Amniotic stem cell (primary cell): ENCODE measurements at places on chromosomes 16 and 17.

DNA sequence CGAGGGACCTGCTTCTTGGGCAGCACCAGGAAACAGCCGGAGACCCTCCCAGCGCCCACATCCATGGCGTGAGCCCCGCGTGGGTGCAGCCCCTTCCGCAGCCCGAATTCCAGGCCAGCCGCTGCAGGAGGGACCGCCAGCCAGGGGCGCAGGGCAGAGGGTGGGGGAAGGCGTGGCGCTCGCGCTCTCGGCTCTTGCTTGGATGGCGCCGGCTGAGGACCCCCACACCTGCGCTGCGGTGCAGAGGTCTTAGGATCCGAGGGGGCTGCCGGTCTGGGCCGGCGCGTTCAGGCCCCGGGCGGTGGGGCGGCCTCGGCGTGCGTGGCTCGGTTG lies 28.8 kb downstream of the ACTG1 start:
- DNase-seq = no peak

DNA sequence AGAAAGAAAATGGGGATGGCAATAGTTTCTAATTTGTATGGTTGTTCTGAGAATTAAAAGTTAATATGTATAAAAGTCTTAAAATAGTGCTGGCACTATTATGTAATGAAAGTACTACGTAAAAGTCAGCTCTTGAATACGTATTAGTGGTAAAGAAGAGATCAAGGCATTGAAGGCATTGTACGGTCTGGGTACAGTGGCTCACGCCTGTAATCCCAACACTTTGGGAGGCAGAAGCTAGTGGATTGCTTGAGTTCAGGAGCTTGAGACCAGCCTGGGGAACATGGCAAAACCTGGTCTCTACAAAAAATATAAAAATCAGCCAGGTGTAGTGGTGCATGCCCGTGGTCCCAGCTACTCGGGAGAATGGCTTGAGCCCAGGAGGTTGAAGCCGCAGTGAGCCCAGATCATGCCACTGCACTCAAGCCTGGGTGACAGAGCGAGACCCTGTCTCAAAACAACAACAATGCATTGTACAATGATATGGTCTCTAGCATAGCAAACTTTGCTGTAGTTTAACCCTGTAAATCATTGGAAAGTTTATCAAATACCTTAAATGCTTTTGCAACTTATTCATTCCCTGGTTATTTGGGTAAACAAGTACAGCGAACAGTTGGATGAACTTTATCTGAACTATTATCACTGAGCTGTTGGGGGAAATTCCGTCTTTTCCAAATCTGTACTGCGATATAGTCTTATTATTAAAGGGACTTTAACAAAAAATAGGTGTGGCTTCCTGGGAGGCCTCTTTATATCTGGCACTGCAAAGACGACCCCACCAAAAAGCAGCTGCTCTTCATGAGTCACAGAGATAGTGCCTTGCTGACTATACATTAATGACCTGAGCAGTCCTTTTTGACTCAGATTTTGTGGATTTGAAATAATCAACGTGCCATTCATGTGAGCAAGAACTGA lies 73.6 kb downstream of the GPRC5B start:
- DNase-seq = no peak

- DNase-seq = no peak
Measured at GRCh38 chr17:58626905-58627304, 64.9 kb downstream of the TEX14 start.

- DNase-seq = no peak
Measured at GRCh38 chr17:49603720-49604119, 28.0 kb downstream of the NXPH3 start.

- DNase-seq = no peak
Measured at GRCh38 chr16:56869513-56870275, 4.7 kb downstream of the SLC12A3 start.

GRCh38 chr17:49880291-49881053 lies 32.6 kb upstream of the TAC4 start:
- DNase-seq = peak; percentile 13

DNA sequence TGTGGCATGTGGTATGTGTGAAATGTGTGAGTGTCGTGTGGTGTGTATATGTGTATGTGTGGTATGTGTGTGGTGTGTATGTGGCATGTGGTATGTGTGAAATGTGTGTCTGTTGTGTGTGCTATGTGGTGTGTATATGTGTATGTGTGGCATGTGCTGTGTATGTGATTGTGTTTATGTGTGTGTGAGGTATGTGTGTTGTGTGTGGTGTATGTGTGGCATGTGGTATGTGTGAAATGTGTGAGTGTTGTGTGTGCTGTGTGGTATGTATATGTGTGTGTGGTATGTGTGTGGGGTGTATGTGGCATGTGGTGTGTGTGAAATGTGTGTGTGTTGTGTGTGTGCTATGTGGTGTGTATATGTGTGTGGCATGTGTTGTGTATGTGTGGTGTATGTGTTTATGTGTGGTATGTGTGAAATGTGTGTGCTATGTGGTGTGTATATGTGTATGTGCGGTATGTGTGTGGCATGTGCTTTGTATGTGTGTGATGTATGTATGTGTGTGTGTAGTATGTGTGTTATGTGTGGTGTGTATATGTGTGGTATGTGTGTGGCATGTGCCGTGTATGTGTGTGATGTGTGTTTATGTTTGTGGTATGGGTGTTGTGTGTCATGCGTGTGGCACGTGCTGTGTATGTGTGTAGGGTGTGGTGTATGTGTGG lies 9.6 kb upstream of the ZCCHC14 start:
- DNase-seq = no peak

- DNase-seq = no peak
Measured at GRCh38 chr16:19088341-19088916, 21.0 kb downstream of the COQ7 start.

DNA sequence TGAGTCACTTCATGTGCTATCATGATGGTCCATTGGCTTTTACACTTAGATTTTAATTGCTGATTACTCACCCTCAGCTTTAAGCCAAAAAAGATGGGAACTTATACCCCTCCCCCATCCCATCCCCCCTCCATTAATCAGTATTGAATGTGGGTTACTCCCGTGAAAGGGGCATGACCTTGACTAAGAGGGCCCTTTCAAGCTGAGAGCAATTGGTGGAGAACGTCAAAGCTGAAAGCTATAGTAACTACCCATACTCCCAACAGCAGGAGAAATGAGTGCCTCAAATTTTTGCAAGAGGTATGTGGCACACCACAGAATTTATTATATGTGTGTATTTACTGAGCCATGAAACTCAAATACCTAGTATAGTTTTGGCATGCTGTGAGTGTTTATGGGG lies 99.7 kb upstream of the CDH8 start:
- no peak for DNase-seq

- peak; percentile 24 for DNase-seq
Measured at GRCh38 chr17:63356337-63356757, 89.8 kb downstream of the CYB561 start.

DNA sequence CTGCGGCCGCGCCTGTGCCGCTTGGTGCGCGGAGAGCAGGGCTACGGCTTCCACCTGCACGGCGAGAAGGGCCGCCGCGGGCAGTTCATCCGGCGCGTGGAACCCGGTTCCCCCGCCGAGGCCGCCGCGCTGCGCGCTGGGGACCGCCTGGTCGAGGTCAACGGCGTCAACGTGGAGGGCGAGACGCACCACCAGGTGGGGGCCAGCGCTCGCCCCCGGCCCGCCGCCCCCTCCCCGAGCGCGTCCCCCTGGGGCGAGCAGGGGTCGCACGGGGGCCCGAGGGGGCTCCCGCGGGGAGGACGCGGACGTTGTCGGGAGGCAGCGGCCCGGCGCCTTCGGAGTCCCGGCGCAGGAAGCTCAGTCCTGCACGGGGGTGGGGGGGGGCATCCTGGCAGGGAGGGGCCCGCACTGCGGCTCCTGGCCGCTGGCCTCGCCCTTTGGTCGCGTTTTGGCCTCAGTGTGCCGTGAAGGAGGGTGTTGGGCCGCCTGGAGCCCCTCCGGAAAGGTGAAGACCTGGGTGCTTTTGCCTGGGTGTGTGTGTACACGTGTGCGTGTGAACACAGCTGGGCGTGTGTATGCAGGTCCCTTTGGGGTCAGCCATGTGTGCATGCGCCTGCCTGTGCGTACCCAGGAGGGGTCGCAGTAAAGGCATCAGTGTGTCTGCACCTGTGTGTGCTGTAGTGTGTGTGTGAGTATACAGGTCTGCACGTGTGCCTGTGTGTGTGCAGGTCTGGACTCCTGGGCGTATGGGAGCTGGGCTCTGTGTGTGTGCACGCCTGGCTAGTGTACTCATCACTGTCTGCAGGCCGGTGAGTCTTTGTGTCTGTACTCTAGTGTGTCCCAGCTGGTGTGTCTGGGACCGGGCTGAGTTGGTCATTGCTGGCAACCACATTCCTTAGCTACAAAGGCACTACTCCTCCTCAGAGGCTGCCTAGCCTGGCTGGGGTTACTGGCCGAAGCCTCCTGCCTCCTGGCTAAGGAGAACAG lies 615 bp downstream of the NHERF2 start:
- DNase-seq = no peak

DNA sequence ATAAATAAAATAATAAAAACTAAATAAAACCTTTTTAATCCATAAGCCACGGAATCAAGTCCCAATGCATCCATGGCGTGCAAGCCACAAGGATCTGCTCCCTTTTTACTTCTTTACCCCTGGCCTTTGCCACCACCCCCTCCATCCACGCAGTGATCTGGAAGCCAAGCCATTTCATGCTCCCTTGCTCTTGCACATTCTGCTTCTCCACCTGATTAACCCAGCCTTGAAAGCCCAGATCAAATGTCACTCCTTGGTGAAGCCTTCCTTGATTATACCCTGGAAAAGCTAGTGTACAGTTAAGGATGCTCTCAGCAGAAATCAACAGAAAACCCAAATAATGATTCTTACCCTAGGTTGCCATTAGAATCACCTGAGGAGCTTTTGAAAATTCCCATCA lies 9.9 kb downstream of the LRRC3C start:
- DNase-seq = no peak

GRCh38 chr16:85477801-85478363 lies 135.2 kb upstream of the GSE1 start:
- no peak for DNase-seq

GRCh38 chr16:83586461-83587200 lies 221.1 kb upstream of the HSBP1 start:
- no peak for DNase-seq

DNA sequence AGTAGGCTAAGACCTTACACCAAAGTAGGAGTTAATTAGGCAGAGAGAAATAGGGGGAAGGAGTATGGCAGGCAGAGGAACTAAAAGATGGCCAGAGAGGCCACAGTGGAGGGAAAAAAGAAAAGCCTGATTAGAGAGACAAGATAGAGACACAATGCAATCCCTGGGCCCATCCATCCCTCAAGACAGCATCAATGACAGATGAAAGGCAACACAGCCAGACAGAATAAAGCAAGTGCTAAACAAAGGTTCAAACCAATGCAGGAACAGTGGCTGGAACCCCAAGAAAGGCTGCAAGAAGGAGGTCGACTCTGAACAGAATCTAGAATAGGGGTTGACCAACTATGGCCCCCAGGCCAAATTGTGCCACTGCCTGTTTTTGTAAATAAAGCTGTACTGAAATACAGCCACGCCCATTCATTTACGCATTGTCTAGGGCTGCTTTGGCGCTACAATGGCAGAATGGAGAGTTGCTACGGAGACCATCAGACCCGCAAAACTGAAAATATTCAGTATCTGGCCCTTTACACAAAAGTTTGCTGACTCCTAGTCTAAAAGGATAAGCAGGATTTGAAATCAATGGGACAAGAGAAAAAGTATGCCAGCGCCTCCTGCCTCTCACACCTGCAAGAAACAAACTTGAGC lies 473.3 kb upstream of the PSMD7 start:
- no peak for DNase-seq

DNA sequence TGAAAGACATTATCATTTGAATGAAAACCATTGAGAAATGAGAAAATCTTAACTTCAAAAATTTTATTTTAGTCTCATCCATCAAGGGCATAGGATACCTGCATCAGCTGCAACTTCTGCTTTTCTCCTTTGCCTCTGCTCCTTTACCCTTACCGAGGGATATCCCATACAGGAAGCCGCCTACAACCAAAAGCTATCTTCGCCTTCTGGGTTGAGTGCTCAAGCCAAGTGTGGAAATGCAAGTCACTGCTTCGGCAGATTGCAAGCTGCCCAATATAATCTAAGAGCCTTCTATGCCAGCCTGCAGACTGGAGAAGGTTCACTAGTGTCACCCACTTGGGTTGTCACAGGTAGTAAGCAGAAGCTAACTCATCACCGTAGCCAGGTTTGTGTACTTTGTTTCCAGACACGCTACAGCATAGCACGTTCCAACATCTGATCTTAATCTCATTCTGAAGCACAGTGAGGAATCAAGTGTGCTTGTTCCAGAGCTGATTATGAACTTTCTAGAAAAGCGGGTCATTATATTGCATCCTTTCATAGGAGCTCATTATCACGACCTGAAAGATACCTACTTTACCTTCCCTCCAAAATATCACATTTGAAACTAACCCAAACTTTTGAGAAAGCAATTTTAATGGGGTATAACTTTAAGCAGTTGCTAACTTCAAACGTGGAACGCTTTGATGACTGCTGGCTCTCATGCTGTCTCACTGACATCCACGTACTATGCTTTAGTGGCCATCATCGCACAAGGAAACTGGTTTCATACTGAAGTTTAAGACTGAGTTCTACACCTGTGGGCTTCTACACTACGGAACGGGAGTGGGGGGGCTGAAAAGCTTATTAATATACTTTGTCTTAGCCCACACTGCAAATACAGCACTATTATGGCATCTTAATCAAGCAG lies 8.0 kb upstream of the UNK start:
- DNase-seq = no peak

- no peak for DNase-seq
Measured at GRCh38 chr17:54426296-54426886, 474.3 kb upstream of the TOM1L1 start.

- no peak for DNase-seq
Measured at GRCh38 chr17:40338941-40339649, 25.4 kb downstream of the GJD3 start.

DNA sequence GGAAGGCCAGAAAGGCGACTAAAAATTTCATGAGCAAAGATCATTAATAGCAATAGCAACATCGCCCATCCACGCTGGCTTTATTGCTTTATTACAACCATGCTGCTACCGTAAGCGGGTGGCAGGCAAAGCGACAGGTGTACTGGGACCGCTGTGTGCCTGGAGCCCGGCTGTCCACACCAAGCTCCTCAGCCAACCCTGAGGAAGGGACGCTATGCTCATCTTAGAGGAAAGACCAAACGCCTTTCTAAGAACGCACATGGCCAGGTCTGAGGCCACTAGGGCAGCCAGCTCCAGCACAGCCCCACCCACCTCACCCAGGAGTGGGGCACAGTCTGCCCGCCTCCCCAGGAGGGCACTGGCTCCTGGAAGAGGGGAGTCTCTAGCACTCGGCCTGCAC lies 28.0 kb downstream of the PEMT start:
- no peak for DNase-seq

DNA sequence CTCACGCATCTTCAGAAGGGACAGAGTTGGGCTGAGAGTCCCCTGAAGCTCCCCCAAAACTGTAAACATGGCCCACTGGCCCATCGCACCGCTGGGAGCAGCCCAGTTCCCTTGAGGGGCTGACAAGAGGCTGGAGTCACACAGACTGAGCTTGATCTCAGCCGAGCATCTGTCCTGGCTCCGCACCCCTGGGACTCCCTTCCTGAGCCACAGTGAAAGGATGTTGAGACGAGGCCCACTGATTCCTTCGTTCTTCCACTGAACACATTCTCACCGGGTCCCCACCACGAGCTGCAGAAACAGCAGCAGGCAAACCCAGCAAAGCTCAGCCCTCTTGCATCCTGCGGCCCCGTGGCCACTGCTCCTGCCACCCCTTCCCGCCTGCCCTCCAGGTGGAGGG lies 145.9 kb upstream of the CIBAR2 start:
- DNase-seq = no peak
